Body of pancreas (tissue), 4 donors: ENCODE measurements at places on chromosomes 5 and 9.

- DNase-seq = no peak
These were observed 18.6 kb downstream of the MED10 start for GRCh38 chr5:6359555-6360322.

DNA sequence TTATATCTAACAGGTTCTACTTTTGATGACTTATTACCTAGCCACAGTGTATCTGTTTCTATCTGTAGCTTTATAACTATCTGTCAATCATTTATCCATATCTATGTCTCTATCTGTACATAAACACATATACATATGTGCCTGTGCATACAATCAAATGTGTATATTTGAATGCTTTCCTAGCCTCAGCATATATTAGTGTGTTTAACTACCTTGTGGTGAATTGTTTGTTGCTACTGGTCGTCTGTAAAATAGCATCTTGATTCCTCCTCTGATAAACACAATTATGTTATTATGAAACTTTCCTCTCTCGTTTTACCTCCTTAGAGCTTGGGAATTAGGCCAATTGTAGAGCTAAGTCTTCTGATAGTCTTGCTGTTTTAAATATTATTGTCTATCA is 44.4 kb downstream of the PARP8 start:
- no peak for DNase-seq

DNA sequence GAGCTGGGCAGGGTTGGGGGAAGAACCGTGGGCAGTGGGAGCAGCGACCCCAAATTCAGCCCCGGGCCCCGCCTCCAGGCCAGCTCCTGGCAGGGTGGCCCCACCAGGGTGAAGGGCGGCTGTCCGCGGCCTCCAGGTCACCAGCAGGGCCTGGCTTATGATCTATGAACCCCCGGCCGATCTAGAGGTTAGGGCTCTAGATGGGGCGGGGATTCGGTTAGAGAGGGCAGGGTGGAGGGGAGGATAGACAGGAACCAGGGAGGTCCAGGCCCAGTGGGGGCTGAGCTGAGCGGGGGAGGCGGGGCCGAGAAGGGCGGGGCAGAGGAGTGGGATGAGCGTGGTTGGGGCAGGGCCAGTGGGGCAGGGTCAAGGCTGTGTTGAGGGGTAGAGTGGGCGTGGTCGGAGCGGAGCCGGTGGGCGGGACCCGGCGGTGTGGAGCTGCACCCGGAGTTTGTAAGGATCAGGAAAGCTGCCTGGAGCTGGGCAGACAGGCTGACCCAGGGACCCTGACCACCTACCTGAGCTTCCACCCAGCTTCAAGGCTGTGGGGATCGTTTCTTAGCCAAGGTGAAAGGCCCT is 29.3 kb upstream of the OBP2B start:
- DNase-seq = peak; percentile 71

DNA sequence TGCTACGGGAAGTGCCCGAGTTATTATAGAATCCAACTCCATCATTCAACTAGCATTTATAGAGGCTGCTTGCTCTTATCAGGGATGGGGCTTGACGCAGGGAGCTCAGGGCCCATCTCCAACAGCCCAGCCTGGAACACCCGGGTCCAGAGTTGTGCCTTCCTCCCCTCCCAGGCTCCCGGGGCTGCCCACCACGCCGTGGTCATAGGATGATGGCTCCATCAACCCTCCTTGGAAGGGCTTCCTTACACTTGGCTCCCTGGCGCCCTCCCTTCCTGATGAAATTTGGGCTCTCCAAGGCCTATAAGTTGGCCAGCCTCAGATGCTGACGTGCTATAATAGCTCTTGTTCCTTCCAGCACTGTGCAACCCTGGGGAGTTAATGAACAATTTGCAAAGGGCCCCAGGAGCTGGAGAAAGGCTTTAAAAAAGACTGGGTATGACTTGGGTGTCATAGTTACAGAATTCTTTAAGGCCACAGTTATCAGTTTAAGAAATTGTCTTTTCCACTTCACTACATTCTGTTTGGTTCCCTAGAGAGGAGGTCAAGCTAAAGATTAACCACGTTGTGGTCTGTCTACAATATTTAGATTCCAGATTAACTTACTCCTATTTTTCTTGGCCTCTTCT is 42.5 kb upstream of the GADD45G start:
- no peak for DNase-seq

DNA sequence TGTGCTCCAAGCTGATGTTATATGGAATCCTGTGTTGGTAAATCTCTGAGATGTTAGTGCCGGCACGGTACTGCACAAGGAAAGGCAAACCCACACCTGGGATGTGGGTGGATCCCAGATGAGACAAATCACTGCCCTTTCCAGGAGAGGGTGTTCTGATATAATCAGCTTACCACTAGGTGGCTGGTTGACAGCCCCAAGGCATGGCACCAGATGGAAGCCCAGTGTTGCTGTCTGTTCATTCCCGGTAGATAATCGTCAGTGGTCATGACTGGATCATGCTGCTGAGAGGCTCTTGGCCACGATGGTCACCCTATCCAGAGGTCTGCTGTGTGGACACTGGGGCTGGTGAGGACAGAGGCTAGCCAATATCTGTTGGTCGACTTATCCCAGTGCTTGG is 184.0 kb downstream of the CACNA1B start:
- peak; percentile 2 for DNase-seq

DNA sequence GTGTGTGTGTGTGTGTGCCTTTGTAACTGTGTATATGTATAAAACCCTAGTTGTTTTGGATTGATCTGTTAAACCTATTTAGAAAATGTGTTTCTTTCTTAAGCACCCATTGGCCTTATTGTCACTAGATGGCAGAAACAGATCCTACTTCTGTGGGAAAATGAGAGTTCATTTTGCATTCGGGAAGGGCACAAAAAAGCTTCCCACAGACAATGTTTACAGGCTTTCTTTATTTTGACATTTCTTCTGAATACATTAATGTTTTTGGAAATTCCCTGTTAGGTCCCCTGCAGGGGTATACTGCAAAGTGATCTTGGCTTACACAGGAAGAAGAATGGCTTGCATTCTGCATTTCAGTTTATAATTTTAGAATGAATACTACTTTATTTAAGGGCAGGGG is 481.8 kb upstream of the ARRDC3 start:
- DNase-seq = no peak

GRCh38 chr5:138503487-138504270 is 38.4 kb downstream of the EGR1 start:
- DNase-seq = peak; percentile 61

DNA sequence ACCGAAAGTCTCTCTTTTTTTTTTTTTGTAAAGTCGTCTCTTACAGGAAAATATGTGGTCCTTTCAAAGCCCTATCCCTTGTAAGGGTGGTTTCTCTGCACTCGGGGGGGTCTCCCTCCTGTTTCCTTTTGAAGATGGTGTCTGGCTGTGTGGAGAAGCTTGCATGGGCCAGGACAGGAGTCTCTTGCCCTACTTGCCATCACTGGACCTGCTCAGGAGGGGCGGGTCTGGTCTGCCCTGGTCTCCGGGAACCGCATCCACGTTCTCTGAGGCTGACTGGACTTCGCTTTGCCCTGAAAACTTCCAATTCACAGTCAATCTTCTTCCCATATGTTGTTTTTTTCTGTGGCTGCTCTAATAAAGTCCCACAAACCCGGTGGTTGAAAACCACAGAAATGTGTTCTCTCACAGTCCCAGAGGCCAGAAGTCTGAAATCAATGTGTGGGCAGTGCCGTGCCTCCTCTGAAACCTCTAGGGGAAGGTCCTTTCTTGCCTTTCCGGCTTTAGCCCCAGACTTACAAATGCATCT is 92.9 kb upstream of the IER5L start:
- no peak for DNase-seq

GRCh38 chr9:91234523-91234922 is 127.2 kb downstream of the AUH start:
- no peak for DNase-seq

DNA sequence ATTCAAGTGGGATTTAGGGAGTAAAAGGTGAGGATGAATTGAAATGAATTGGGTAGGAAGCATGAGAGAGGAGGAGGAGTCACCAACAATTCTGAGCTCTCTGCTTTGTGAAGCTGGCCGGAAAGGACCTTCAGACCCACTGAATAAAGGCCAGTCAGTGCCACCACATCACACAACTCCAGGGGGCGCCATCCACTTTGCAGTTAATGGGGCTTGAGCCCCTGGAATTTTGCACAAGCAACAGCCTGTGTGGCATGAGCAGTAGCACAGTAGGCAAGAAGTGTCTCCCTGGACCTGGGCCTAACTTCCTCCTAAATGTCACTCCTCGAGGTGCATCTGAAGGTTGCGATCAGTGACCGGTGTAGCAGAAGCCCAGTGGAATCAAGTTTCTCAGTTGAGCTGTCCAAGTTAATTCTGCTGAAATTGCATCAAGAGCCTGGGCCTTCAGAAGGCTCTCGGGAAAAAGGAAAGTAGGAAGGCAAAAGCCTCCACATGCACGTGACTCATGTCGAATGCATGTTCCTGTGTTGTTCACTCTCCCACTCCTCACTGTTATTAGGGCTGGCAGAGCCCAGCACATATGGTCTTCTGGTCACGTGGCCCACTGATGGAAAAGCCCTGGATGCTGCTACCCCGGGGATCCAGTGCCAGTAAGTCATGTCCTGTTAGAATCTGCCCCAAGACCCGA is 27.8 kb upstream of the GLIS3 start:
- DNase-seq = no peak

DNA sequence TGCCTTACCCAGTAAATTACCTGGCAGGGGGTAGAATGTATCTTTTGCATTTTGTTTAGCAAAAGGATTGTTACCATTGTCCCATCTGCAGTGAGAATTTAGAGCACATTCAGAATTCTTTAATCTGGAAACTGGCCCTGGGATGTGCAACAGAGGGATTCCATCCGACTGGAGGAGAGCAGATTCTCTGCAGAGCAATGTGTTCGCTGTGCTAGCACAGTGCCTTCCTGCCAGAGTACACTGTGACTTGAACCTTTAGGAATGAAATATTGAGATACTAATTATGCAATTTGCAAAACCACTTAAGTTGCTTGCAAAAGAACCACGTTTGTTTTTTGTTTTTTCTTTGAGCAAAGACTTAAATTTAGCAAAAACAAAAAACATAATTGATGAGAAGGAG is 22.5 kb upstream of the DMRT1 start:
- DNase-seq = no peak

DNA sequence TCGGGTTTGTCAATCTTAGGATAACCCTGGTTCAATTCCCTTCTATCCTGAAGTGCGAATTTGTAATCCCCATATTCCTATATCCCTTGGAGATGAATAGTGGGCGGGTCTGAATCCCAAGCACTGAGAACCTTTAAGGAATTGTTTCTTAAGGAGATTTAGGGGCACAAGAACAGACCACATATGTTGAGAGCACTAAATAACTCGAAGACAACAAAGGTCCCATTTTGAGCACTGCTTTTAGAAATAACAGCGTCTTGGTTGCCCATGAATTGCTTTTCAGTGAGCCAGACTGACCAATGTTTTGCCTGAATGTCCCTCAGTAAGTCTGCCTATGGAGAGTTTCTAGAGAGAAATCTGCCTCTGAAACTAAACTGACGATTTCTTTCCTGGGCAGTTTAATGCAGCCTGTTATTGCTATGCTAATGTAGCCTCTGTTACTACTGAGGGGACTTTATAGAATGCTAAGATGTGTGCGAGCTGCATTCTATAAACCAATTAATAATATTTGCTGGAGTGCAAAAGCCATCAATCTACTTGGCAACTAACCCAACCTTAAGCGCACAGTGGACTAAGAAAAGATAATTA is 445.0 kb upstream of the DMAC1 start:
- DNase-seq = no peak

DNA sequence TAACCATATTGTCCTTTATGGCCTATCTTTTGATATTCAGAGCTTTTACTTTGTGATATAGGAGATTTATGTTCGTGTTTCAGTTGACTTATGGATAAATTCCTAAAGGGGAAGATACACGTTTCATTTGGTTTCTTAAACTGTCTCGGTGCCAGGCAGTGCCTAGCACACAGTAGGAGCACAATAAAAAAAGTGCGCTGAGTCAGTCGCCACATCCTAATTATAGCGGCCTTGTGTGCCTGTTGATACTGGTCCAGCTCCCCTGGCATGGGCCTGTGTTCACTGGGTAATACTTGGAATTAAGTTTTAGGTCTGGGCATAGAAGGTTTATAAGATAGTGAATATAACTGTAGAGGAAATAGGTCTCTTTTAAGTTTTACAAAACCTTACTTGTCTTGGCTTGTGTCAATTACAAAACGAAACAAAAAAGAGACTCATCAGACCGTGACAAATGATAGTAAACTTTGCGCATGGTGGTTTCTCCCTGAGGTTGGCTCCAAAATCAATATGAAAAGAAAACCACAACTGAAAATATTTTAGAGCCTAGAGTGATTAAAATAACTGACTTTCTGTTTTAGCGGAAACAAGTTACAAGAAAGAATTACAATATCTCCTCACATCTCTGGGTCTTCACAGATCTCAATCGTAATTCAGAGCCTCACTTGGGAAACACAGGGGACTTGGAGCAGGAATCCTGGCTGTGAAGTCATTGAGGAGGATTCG is 84.8 kb downstream of the MVB12B start:
- no peak for DNase-seq

- no peak for DNase-seq
These were observed 4.7 kb downstream of the C5orf46 start for GRCh38 chr5:147901599-147902039.

DNA sequence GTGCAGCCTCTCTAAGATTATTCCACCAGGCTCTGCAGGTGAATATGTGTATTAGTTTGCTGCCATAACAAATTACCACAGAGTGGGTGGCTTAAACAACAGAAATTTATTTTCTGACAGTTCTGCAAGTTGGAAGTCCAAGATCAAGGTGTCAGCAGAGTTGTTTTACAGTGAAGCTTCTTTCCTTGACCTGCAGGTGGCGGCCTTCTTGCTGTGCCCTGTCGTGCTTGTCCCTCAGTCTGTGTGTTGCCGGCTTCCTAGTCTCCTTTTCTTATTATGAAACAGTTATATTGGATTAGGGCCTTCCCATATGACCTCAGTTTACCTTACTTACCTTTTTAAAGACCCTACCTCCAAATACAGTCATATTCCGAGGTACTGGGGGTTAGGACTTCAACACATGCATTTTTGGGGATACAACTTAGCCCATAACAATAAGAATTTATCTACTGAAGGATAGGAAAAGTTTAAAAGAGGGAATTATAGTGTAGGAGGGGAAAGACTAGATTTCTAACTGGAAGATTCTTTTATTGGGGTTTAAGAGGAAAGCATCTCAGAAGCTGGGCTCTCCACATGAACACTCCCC is 97.4 kb downstream of the OSTF1 start:
- DNase-seq = peak; percentile 56

DNA sequence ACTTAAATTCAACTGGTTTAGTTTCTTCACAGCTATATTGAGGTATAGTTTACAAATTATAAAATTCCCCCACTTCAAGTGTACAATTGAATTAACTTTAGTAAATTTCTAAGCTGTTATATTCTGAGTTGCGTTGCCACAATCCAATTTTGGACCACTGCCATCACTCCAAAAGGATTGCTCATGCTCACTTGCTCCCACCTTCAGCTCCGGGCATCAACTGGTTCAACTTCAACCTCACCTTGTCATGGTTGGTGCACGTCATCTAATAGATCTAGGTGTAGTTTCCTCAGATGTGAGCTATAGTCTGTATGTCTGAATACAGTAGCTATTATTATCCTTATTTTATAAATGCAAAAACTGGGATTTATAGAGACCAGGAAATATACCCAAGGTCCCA is 942.5 kb upstream of the WWC1 start:
- no peak for DNase-seq

- DNase-seq = no peak
These were observed 197.0 kb downstream of the NR2F1-AS1 start for GRCh38 chr5:93384026-93384425.
